ENCODE measurements at places on chromosomes 7 and 10.
A peak's percentile ranks its signal among the peaks of the same experiment; 100 is the strongest.

DNA sequence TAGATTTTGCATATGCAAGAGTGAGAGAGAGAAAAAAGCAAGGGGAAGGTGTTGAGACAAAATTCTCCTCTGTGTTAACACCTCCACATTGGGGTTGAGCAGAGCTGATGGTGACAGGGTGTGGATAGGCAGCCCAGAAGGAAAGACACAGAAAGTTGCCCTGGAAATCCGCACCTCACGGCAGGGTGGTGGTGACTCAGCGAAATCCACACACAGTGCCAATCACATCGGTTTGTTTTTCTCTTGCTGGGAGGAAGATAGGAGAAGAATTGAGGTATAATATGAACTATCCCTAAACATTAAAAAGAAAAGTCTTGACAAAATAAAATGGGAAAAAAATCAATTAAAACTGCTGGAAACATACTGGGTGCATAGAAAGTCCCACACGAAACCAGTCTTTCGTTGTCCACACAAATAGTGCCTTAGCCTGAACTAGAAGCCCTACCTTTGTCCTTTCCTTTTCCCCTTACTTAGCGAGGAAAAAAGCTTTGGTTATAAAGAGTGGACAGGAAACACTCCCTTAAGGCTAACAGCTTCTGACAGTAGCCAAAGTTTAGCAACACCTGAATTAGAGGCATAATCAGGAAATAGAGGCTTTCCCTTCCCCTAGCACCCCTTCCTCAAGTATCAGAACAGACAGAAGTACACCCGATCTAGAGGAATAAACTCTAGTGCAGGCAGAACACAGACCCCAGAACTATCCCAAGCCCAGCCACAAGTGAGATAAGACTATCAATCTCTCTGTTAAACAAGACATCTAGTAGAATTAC lies 39.2 kb upstream of the DNAJC1 start:
- DNase-seq, result no peak

DNA sequence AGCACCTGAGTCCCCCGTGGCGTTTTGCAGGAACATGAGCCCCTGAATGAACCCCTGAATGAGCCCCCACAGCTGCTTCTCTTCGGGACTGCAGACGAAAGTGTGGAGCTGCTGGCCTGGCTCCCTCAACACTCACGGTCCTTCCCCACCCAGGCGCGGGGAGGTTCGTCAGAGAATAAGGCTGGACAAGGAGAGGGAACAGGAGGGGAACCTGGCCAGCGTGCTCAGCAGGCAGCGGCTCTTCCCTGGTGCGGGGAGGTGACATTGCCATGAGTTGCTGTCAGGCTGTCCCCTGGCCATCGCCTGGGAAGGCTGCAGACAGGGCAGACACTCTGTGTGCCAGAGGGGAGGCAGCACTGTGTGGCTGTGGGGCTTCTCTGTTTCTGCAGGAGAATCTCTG lies 80.9 kb upstream of the SHH start:
- no peak for DNase-seq

- DNase-seq, result no peak
These were observed 162.3 kb downstream of the BAMBI start for GRCh38 chr10:28839600-28840007.

- DNase-seq, result peak; percentile 73
These were observed 95.5 kb downstream of the MAP3K8 start for GRCh38 chr10:30529373-30529998.

GRCh38 chr7:110664803-110665202 lies 426.1 kb upstream of the LRRN3 start:
- DNase-seq, result no peak

- DNase-seq, result no peak
These were observed 49.0 kb downstream of the SCIN start for GRCh38 chr7:12619461-12620069.

DNA sequence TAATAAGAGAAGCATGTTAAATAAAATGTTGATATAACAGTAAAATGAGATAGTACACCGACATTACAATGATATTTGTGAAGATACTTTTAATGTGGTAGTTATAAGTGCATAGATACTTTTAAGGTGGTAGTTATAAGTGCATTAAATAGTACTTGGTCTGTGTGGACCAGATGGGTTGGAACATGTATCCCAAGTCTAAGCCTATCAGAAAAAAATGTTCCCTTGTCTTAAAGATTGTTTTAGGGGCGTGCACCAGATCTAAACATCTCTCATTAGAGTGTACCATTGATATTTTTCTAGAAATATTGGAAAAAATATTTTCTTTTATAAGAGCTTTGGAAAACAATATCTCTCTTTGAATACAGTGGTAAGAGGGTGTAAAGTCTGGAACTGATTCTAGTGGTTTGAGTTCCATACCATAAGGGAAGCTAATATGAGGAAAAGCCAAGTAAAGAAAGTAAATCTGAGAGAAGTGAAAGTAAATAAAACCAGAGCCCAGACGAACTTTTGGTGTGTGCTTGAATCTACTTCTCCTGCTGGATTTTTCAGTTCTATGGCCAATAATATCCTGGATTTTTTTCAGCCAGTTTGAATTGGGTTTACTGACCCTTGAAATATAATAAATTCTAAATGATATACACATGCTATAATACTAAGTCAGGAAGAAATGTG lies 175.3 kb downstream of the MBL2 start:
- DNase-seq, result no peak

DNA sequence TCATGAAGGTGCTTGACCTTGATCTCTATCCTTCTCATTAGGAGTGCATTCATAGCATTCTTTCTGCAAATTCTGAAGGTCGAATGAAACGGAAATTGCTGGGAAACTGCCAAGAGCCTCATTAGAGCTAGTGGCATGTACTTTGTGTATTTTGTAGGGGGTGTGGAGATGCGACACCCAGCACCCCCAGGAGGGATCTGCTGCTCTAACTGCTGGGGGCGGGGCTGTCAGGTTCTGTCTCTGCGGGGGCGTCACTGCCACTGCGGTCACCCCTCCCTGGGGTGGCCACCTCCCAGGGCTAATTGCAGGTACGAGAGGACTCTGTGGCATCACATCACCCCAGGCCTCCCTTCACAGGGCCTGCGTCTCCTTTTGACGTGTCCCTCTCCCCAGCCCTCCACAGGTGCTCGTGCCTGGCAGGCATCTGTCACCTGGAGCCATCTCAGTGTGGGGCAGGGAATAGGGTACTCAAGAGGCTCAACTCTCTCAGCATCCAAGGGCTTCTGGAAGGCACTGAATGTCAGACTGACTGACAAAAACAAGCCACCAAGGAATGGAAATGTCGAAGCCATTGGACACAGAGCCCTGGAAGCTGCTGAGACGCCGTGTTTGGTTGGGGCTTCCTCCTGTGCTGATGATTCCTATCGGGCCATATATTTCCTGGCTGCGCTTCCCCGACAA lies 151.1 kb downstream of the ACTR3B start:
- no peak for DNase-seq

- no peak for DNase-seq
These were observed 168.3 kb downstream of the VTI1A start for GRCh38 chr10:112615269-112615668.

GRCh38 chr7:105799006-105799405 lies 77.4 kb downstream of the ATXN7L1 start:
- no peak for DNase-seq

GRCh38 chr7:111982133-111982532 lies 224.1 kb downstream of the DOCK4 start:
- DNase-seq, result no peak

- DNase-seq, result no peak
These were observed 137.3 kb upstream of the ZMIZ1 start for GRCh38 chr10:78931321-78932053.

DNA sequence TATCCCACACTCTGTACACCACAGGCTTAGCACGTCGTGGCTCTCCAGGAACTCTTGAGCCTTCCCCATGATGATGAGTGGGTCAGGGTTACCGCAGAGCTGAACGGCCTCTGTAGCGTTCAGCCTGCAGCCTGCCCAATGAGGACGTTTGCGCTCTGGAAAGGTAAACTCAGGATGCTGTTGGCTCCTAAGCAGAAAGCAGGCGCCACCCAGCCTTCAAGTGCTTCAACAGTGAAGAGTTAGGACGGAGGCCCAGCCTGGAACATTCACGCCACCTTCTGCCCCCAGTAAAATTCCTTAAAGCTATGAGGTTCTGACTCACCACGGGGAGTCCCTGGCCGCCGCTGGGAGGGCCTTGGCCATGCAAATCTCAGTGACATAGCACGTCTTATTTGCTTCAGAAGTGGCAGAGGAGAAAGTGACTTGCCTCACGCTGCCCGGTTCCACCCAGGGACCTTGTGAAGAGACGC lies 161.5 kb upstream of the SH2B2 start:
- peak; percentile 19 for DNase-seq

DNA sequence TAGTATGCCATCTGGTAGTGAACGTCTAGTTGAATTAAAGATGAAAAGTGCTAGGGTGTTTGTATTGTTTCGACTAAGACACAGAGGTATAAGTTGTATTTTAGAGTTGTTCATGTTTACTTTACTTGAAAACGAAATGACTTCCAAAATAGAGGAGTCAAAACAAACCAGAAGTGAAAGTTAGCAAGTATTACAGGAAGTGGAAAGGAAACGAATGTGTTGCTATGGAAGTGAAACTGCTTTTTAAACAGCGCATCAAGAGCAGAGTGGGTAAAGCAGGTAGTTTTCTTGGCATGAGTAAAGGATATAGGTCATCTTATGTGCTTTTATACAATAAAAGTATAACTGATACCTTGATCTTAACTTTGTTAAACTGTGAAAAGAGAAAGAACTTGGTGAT lies 20.0 kb upstream of the GALNTL5 start:
- DNase-seq, result no peak

DNA sequence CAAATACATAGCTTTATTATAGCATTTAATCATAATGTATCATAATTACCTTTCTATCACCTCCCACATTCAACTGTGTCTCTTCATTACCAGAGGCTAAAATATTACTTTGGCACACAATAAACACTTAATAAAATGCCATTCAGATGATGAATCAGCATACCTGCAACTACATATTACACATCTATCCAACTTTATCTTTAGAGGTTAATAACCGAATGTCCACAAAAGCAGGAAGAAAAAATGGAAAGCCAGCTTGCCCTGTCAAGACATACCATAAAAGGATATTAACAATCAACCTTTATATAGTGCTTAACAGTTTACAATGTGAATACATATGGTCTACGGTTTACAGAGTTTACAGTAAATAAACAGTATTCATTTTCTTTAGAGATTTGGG lies 12.7 kb downstream of the CACUL1 start:
- no peak for DNase-seq

DNA sequence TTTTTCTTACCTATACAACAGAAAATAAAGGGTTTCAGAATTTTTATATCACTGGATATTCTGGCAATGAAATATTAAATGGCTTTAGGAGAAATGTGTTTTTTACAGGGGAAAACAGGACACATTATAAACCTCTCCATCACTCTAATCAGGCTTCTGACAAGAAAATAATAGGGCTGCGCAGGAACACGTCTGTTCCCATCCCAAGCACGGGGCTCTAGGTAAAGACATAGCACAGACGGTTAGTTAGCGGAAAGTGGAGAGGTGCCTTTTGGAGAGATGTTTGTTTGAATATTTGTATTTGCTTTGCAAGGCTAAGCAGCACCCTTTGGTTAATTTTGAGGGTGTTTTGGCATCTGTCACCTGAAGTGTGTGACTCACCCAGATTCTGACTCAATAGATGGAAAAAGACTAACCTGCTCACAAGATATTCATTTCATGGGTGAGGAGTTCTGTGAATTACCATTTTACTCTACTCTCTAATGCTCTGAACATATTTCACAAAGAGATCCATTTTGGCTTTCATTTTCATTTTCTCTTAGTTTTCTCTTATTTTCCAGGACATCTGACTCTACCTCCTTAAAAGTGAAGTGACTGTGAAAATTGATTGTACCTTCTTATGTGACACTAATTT lies 174.5 kb upstream of the AKR1E2 start:
- no peak for DNase-seq

DNA sequence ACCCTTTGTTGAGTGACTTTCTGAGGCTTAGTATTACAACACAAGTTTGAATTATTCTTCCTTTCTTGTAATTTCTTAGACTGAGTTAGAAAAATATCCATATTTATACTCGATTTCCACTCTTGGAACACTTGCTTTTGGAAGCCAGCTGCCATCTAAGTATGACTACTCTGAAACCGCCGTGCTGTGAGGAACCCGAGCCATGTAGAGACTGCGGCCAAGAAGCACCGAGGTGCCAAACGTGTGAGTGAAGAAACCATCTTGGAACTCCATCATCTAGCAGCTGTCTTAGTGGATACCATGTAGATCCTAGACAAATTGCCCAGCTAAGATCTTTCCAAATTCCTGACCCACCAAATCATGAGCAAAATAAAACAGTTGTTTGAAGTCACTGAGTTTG lies 49.7 kb upstream of the PRKAR2B start:
- DNase-seq, result no peak

DNA sequence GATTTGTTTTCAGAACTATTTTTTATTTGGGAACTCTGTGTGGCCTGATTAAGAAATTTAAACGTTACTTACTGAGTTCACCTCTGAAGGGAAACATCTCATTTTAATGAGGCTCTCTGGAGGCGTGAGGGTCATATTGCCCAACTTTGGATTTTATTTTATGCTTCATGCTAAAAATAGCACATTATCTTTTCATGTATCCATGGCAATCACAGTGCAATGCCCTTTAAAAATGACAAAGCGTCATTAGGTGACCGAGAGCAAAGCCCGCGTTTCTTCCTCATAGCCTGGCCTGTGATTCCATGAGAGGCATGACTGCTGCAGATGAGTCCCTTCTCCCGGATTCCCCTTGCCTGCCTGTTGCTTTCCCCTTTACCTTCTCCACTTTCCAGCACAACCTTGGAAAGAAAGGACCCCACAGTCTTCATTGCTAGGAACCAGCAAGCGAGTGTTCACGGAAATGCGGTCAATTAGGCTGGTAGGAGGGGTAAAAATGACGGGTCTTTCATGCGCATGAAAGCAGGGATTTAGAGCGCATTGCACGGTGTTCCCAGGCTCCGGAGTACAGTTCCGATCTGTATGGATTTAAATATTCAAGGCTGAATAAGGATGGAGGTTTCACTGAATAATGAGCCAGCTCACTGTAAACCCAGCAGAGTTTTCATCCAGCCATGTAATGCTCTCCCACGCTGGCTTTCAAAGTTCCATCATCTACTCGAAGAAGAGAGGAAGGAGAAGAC lies 98.2 kb upstream of the PITRM1 start:
- DNase-seq, result no peak

DNA sequence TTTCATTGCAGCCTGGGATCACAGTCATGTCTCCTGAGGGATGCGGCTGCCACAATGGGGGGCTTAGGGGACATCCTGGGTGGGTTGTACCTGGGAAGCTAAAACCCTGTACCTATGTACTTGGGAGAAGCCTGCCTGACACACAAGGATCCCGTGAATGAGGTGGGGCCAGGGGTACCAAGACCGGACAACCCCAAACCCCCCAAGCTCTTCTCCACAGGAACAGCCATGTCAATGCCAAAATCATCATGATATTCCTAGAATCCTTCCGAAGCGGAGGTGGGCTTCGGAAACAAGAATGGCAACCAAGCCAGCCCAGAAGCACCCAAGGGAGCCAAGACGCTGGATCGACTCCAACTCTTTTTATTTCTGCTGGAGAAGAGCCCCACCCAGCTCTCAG lies 260.3 kb upstream of the TCERG1L start:
- no peak for DNase-seq

GRCh38 chr7:157551325-157552070 lies 214.7 kb downstream of the DNAJB6 start:
- no peak for DNase-seq

- no peak for DNase-seq
These were observed 44.7 kb downstream of the KLF6 start for GRCh38 chr10:3740157-3740871.

All from activated CD4-positive, alpha-beta T cell treated with anti-CD3 and anti-CD28 coated beads, Interleukin-2, amount 50 U/mL, for 48 hours (primary cell).